Activated CD4-positive, CD25-positive, alpha-beta regulatory T cell treated with anti-CD3 and anti-CD28 coated beads, Interleukin-2, amount 50 U/mL, for 24 hours (primary cell): ENCODE measurements at places on chromosomes 4 and X.

GRCh38 chrX:139759637-139760036 lies 51.7 kb upstream of the MCF2 start:
- no peak for ATAC-seq

- no peak for ATAC-seq
Observed at GRCh38 chrX:153375571-153375970, 25.6 kb downstream of the PNMA6E start.

GRCh38 chr4:168527560-168527959 lies 30.7 kb downstream of the PALLD start:
- no peak for ATAC-seq

- ATAC-seq: no peak
Observed at GRCh38 chr4:81452452-81453006, 19.2 kb downstream of the RASGEF1B start.

DNA sequence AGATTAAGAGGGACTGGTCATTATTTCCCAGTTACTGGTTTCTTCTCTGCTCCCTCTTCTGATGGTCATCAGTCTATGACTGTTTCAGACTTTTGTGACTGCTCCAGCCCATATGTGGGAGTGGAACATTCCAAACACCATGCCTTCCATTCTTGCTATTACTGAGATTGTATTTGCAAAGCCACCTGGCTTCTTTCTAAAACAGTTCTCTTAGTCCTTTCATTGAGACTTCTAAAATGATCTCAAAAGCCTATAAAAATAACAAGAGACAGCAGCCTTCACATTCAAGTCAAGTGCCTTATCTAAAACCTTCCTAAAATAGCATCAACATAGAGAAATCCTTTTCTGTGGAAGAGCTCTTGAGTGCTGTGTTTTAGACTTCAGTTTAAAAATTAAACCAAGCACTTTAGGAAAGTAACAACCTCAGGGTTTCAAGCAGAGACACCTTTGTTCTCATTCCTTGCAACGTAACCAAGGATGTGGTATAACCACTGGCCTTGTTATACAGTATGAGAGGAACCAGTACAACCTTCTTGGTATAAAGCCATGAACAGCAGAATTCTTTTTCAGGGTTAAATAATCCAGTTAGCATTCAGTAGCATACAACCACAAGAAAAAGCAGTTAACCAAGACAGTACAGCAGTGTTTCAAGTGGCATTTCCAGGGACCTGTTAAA lies 97.1 kb downstream of the NFKB1 start:
- ATAC-seq: peak; percentile 54
